ENCODE measurements at places on chromosomes 4 and X. TPM values are rescaled to one million over a fixed set of nuclear protein-coding genes. Genes with fewer than 3 reads are reported as not detected.

The MAGEB2 gene
- 32.1 TPM for total RNA-seq

The TMEM150C gene
- total RNA-seq: 7.0 TPM

The EDA gene
- total RNA-seq: 1.1 TPM

The CXCL10 gene
- not detected for total RNA-seq

The DGAT2L6 gene
- total RNA-seq: 0.13 TPM

The RHOXF2 gene
- total RNA-seq: not detected

The MFSD8 gene
- total RNA-seq: 20.5 TPM

The TASL gene
- not detected for total RNA-seq

The MYOZ2 gene
- 0.24 TPM for total RNA-seq

The CLDN2 gene
- total RNA-seq: not detected

The ITIH6 gene
- total RNA-seq: not detected

The TRO gene
- total RNA-seq: 13.4 TPM

The MPC1L gene
- total RNA-seq: not detected

The SMIM9 gene
- not detected for total RNA-seq
